ENCODE measurements at places on chromosomes 1 and 21. TPM values are rescaled to one million over a fixed set of nuclear protein-coding genes. Genes with fewer than 3 reads are reported as not detected.

Gene CORT
- total RNA-seq, result 0.34 TPM

Gene ERRFI1
- 57.8 TPM for total RNA-seq

Gene TMEM52
- 4.1 TPM for total RNA-seq

Gene AGMAT
- total RNA-seq, result 25.1 TPM

Gene TDRD5
- total RNA-seq, result 0.92 TPM

Gene KRTAP19-1
- total RNA-seq, result not detected

Gene LAD1
- total RNA-seq, result 172 TPM

Gene IGSF9
- total RNA-seq, result 46.3 TPM

Gene RGS1
- total RNA-seq, result 27.1 TPM

Gene PLA2G2C
- 0.28 TPM for total RNA-seq

Gene AMY2A
- total RNA-seq, result not detected

Gene PRAMEF14
- not detected for total RNA-seq

Gene NFYC
- total RNA-seq, result 62.5 TPM

Gene SH3BP5L
- 25.9 TPM for total RNA-seq

Gene OXCT2
- 3.0 TPM for total RNA-seq

Gene SPRR1B
- total RNA-seq, result not detected

Gene HCRTR1
- not detected for total RNA-seq

Gene SEC16B
- total RNA-seq, result 4.7 TPM

Gene CFAP74
- total RNA-seq, result not detected

Gene GBP3
- total RNA-seq, result 126 TPM

Gene ELF3
- 1,608 TPM for total RNA-seq

Gene TRIM45
- 1.6 TPM for total RNA-seq

Gene FHAD1
- 1.3 TPM for total RNA-seq

Gene GJA5
- total RNA-seq, result 3.0 TPM

Gene HPDL
- 11.4 TPM for total RNA-seq

Gene FCRL2
- total RNA-seq, result 1.1 TPM

Gene TMEM51
- 23.4 TPM for total RNA-seq

Gene DNAI4
- total RNA-seq, result 27.2 TPM

Gene SSU72
- 118 TPM for total RNA-seq

Gene TENT5C
- 45.6 TPM for total RNA-seq

Gene KRTAP11-1
- total RNA-seq, result not detected

Gene BRINP3
- total RNA-seq, result 23.7 TPM

Gene PDZK1
- 17.6 TPM for total RNA-seq

Gene GORAB
- 25.0 TPM for total RNA-seq

Gene PGLYRP3
- not detected for total RNA-seq

Gene AMY1A
- total RNA-seq, result not detected

Gene ATP1A4
- total RNA-seq, result not detected

Measured in left colon (tissue), 2 donors.